Stimulated activated CD4-positive, alpha-beta T cell treated with anti-CD3 and anti-CD28 coated beads, Interleukin-4, amount 100 ng/mL, for 4 hours (primary cell): ENCODE measurements at places on chromosomes 13 and 19.

- DNase-seq = no peak
These were observed 29.3 kb downstream of the STARD13 start for GRCh38 chr13:33256148-33256840.

DNA sequence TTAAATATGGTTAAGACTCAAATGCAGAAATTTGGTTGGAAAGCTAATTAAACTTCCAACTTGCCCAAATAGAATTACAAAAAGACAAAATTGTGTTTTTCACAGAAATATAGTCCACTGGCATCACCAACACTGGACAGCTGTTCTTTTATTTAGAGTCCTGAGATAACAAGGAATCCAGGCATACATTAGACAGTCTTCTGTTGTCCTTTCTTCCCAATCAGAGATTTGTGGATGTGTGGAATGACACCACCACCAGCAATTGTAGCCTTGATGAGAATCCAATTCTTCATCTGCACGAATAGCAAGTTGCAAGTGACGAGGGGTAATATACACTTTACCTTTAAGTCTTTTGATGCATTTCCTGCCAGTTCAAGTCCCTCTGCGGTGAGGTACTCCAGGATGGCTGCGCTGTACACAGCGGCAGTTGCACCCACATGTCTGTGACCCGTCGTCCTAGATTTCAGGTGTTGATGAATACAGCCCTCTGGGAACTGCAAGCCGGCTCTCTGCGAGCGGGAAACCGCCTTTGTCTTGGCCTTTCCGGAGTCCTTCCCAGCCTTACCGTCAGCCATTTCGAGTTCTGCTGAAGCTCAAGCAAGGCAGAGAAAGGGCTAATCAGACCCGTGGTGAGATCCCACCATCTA, 14.7 kb downstream of the UBAC2 start:
- peak; percentile 23 for DNase-seq

- DNase-seq = no peak
These were observed 172.6 kb upstream of the ATXN8OS start for GRCh38 chr13:69935043-69935442.

GRCh38 chr13:50114961-50115360, 99.7 kb downstream of the KCNRG start:
- DNase-seq = no peak

DNA sequence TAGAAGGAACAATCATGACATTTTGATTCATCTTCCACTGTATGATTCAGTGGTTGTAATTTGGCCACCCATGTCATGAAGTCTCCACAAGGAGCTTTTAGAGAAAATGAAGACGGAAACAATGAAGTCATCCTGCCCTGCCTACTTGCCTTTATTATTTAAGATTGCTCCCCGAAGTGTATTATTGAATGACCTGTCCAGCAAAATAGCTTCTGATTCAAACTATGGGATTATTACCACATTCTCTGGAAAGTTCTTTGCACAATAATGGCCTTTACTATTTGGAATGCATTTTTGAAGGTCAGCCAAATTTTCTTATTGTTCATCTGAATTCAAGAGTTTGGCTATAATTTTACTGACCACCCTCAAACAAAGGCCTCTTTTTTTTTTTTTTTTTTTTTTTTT, 77.8 kb upstream of the RFC3 start:
- no peak for DNase-seq

DNA sequence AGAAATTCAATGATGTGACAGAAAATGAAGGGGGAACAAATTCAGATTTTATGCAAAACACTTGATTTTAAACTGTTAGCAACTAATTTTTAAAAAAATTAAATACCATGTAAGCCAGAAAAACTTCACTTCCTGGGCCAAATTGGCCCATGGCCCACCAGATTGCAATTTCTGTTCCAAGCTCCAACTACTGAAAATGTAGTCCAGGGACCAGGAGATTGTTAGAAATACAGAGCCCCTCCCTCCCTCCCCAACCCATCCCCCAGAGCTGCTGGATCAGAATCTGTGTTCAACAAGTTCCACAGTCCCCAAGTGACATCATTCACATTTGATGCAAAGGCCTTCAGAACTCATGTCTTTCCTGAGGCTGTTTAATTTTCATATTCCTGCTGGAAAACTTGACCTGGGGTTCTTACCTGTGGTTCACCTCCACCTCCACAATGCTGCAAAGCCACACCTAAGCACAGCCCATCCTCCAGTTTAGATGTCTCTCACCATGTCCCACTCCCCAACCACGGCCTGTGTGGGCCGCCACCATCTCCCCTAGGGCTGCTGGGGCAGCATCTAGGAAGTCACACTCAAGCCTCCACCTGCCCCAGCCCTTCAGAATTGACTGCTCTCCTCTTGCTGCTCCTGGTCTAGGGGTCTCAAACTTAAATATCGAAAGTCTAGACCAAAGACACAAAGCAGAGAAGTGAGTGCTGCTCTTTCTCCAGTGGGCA, 482.0 kb downstream of the UQCRFS1 start:
- DNase-seq = no peak

- DNase-seq = peak; percentile 50
These were observed 513 bp downstream of the MIER2 start for GRCh38 chr19:343941-344624.

DNA sequence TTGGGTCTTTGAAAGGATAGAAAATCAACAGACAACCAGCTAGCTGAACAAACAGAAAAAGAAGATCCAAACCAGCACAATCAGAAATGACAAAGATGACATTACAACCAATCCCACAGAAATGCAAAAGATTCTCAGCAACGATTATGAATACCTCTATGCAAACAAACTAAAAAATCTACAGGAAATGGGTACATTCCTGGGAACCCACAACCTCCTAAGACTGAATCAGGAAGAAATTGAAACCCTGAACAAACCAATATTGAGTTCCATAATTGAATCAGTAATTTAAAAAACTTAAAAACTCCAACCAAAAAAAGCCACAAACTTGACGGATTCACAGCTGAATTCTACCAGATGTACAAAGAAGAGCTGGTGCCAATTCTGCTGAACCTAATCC, 20.9 kb upstream of the C1QTNF9B start:
- no peak for DNase-seq

DNA sequence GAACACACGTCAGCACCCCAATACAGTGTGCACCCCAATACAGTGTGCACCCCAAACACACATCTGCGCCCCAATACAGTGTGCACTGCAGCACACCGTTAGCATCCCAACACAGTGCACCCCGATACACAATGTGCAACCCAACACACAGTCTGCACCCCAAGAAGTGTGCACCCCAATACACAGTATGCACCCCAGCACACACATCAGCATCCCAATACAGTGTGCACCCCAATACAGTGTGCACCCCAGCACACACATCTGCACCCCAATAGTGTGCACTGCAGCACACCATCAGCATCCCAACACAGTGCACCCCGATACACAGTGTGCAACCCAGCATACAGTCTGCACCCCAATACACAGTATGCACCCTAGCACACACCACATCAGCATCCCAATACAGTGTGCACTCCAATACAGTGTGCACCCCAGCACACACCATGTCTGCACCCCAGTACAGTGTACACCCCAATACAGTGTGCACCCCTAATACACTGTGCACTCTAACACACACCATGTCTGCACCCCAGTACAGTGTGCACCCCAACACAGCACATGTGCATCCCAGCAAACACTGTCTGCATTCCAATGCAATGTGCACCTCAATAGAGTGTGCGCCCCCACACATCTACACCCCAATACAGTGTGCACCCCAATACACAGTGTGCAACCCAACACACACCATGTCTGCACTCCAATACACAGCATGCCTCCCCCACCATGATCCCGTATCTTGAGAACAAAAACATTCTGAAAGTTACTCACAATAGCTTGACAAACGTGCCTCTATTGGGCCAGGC, 855 bp upstream of the CARS2 start:
- DNase-seq = no peak

DNA sequence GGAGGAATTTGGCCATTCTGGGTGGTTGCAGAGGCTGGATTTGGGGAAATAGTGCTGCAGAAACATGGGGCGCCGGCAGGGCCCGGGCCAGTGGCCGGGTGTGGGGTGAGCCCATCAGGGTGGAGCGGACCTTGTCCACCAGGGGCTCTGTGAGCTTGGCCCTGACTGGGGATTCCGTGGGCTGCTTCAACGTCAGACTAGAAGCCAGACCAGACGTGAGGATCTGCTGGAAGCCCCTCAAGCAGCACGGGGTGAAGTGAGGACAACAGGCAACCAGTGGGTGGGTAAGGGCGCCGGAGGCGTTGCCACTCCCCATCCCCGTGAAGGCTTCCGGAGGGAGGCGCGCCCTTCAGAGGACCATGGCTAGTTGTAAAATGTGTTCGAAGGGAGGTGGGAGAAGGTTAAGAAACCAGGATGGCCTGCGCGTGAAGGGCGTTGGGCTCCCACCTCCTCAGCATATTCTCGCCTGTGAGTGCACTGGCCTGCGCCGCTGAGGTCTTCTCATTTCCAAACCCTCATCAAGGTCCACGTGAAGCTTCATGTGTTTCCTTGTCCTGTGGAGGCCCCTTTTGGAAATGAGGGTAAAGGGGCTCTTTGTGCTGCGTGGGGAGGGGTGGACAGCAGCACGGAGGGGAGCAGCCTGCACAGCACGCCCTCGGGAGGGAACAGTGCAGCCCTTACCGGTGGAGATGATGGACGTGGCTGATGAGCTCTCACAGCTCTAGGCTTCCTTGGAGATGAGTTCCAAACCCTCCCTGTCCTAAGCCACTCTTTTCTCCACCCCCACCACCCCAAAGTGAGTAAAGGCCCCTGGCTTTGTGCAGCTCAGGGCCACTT, 8.3 kb downstream of the TEX29 start:
- no peak for DNase-seq

GRCh38 chr13:33910255-33910654, 92.3 kb downstream of the RFC3 start:
- DNase-seq = no peak

DNA sequence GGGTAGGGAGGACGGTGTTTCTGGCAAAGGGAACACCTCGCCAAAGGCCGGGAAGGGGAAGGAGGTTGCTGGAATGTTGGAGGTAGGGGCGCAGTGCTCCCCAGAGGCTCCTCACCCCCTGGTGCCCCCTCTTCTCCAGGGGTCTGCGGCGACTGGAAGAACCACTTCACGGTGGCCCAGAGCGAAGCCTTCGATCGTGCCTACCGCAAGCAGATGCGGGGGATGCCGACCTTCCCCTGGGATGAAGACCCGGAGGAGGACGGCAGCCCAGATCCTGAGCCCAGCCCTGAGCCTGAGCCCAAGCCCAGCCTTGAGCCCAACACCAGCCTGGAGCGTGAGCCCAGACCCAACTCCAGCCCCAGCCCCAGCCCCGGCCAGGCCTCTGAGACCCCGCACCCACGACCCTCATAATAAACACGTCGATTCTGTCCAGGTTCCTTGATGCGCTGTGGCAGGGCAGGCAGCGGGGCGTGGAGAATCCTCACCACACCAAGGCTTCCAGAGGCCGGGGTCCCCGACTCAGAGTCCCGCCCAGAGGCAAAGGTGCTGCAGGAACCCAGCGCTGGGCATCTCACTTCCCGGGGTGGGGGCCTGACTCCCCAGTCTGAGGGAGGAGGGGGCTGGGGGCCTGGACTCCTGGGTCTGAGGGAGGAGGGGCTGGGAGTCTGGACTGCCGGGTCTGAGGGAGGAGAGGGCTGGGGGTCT, 7.4 kb upstream of the SPACA4 start:
- DNase-seq = no peak

DNA sequence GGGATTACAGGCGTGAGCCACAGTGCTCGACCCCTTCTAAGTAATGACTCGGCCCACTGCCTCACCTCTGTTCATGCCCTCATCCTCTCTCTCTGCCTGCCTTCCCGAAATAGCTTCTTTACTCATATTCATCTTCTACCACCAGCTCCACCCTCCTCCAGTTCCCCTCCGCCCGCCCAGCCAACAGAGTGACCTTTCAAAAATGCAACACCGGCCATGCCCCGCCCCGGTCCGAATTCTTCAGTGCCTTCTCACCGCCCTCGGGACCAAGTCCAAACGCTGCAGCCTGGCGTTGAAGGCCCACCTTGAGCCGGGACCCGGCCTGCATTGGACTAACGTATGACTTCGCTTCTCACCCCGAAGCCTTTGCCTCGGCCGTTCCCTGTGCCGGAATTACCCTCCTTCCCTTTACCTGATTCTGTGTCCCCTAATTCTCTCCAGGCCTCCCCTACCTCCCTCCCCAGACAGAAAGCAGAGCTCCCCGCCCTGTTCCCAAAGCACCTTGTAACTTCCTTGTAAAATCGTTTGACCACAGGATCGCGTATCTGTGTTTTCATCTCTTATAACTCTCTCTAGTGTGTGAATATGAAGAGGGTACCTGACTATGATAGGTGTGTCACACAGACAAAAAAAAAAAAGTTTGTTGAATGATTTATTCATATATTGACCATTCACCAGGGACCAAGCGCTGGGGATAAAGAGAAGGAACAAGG, 8.1 kb upstream of the MUC16 start:
- no peak for DNase-seq

DNA sequence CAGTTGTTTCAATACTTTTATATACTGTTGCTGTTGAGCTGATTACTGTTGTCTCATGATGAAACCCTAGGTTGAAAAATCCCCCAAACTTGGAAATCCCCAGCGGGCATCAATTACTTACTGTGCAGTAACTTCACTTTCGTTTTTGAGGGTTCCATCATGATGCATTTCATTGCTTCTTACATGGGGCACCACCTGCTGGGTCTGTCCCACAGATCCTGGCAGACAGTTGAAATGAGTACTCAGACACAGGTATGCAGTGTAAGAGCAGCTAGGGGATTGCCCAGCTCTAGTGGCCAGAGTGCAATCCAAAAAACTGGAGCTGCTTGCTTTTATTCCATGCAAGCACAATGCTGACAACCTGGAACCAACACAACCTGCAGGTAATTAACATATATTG, 132.5 kb upstream of the ZNF91 start:
- DNase-seq = no peak

DNA sequence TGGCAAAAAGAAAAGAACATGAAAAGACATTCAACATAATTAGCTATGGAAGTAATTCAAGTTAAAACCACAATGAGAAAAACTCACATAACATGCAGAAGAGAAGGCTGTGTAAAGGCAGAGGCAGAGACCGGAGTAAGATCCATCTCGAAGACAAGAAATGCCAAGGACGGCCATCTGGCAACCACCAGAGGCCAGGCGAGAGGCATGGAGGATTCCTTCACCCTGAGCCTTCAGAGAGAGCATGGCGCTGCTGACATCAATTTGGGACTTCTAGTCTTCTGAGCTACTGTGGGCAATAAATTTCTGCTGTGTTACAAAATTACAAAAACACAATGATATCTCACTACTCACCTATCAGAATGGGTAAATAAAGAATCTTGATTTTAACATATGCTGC, 381.0 kb downstream of the TSHZ3 start:
- DNase-seq = no peak

- DNase-seq = no peak
These were observed 68.2 kb downstream of the LMO7 start for GRCh38 chr13:75704194-75704926.
